ENCODE measurements at places on chromosomes 1 and 21.

- DNase-seq, result no peak
These were observed 40.5 kb downstream of the CHD1L start for GRCh38 chr1:147283011-147283410.

- DNase-seq, result no peak
These were observed 14.0 kb upstream of the RC3H1 start for GRCh38 chr1:174036204-174036603.

DNA sequence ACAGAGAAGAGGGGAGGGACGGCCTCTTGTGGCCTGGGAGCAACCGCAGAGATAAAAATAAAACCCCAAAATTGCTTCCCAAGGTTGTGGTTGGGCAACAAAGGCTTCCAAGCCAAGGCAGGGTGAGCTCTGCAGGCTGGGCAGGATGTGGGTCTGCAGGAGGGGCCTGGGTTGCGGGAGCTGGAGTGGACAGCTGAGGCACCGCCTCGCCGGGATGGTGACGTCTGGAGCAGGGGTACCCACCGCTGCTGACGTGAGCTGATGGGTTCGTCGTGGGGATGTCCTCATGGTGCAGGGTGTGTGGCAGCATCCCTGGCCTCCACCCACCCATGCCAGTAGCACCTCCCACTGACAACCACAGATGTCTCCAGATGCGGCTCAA, 3.7 kb downstream of the AURKAIP1 start:
- DNase-seq, result no peak

GRCh38 chr1:172381946-172382345, 38.5 kb upstream of the C1orf105 start:
- no peak for DNase-seq

GRCh38 chr1:7623842-7624241, 147.3 kb upstream of the VAMP3 start:
- no peak for DNase-seq

GRCh38 chr1:62746086-62746808, 37.7 kb upstream of the ATG4C start:
- peak; percentile 41 for DNase-seq

GRCh38 chr1:204376919-204377799, 17.4 kb upstream of the PLEKHA6 start:
- DNase-seq, result no peak

DNA sequence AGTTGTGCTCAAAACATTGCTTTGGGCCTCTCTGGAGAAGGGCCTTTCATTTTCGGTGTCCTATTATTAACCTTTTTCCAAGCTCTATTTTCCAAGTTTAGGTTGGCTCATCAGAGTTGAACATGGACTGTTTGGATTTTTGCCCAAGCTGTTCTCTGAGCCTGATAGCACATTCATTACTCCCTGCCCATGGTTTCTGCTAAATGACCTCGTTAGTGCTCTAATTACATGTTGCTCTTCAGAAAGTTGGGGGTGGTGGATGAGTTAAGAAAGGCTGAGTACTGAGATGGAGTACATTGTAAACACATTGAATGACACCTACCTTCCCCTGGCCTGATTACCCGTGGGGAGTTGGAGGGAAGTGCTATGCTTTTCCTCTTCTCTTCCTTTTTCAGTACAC, 38.9 kb downstream of the LMO4 start:
- DNase-seq, result no peak

GRCh38 chr1:201511396-201511940, 4.5 kb upstream of the CSRP1 start:
- no peak for DNase-seq

DNA sequence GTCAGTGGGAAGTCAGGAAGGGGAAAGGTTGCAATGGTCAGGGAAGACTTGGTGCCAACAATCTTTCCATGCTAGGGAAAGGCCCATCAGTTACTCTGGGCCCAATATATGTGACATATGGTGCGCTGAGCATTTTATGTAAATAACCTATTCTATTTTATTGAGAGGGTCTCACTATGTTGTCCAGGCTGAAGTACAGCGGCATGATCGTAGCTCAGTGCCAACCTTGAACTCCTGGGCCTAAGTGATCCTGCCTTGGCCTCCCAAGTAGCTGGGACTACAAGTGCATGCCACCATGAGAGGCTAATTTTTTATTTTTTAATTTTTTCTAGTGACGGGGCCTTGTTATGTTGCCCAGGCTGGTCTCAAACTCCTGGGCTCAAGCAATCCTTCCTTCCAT, 6.8 kb downstream of the UQCRH start:
- no peak for DNase-seq

DNA sequence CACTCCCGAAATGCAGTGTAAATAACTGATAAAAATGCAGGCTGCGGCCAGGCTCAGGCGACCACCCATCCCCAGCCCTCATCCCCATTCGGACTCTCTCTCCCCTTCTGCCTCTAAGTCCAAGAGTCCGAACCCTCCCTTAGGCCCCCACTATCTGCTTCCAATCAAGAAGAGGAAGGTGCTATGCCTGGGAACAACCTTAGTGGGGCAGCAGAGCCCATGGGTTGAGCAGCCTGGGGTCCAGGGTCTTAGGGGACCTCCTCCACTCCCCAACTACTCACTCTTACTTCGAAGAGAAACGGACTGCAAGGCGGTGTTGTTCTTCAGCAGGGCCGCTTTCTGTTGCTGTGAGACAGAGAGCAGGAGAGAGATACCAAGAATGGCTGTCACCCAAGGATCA, 12.2 kb downstream of the ARHGEF2 start:
- DNase-seq, result no peak

DNA sequence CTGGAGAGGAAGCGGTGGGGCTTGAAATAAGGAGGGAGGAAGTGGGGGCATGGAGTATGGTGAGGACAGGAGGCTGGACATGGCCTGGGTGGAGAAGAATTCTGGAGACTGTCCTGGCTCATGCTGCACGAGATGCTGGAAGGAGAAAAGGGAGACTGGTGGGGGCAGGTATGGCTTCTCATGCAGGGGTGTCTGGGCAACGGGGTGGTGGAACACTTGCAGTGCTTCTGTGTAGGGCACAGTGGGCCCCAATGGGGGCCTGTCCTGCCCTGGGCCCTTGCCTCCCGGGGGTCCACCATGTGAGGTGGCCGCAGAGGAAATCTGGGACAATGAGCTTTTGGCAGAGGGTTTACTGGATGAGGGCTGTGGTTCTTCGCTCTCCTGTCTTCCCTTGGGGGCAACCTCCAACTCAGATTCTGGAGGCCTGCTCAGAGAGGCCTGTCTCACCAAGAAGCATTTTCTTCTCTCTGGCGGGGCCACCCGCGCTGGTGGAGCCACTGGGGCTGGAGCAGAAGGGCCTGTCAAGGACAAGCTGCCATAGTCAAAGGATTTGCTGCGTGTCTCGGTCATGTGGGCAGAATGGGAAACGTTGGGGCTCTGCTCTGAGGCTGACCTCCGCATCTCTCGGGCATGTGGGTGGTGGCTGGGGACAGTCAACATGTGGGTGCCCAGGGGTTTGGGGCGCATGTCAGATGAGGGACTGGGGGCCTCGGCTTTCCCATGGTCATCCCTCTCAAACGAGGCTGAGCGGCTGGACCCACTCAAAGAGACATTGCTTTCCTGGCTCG, 96.9 kb upstream of the EDN2 start:
- DNase-seq, result no peak

GRCh38 chr1:89546082-89546889, 21.7 kb downstream of the LRRC8B start:
- DNase-seq, result no peak

DNA sequence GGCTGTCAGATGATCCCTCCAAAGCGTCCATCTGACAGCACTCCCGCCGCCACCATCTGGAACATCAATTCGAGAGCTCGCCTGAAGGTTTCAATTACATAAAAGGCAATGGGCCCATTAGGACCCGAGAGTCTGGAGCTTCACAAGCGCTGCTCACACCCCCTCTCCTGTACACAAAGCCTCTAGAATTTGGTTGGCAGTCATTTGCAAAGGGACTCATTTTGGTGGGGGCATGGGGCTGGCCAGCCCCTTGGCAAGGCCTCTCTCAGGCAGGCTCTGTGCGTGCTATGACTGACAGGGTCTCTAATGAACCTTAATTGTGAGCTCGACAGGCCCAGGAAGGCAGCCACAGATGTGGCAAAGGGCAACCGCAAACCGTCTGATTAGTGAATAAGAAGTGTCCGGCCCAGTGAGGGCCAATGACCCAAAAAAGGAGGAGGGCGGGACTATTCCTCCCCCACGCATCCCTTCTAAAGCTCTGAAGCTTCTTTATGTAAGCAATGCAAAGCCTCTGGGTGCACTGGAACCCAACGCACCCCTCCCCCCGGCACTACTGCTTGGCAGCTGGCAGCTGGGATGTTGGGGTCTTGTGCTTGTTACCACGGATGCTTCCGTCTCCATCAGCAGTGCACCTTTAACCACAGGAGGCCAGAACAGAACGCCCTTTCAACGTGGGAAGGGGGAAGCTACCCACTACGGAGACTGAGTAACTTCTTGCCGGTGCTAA, 79.4 kb downstream of the CAPZB start:
- DNase-seq, result peak; percentile 91

DNA sequence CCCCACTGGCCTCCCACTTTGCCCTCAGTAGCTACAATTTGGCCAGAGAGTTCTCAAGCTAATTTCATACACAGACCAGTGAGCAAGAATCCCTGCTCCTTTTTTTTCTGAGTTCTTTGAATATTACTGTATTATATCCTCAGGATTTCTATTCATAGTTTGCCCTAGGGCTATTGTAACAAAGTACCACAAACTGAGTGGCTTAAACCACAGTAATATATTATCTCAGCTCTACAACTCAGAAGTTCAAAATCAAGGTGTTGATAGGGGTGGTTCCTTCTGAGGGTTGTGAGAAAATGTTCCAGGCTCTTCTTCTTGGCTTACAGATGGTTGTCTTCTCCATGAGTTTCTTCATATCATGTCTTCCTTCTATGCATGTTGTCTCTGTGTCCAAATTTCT, 289.4 kb upstream of the ESRRG start:
- DNase-seq, result no peak

DNA sequence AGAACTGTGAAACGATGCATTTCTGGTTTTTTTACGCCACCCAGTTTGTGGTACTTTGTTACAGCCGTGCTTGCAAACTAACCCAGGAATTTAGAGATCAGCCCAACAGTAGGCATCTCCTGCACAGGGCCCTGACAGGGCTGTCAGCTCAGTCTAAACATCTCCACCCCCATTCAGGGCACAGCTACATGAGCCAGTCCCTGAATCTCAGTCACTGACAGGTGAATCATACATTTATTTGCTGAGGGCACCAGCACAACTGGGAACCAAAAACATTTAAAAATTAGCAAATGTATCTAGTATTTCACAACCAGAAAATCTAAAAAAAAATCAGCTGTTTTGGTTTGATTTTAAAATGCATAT, 30.7 kb downstream of the PRDX6 start:
- DNase-seq, result no peak

GRCh38 chr1:18875107-18875795, 15.8 kb upstream of the TAS1R2 start:
- peak; percentile 56 for DNase-seq

- DNase-seq, result no peak
These were observed 118.8 kb upstream of the PBX1 start for GRCh38 chr1:164440232-164440631.

DNA sequence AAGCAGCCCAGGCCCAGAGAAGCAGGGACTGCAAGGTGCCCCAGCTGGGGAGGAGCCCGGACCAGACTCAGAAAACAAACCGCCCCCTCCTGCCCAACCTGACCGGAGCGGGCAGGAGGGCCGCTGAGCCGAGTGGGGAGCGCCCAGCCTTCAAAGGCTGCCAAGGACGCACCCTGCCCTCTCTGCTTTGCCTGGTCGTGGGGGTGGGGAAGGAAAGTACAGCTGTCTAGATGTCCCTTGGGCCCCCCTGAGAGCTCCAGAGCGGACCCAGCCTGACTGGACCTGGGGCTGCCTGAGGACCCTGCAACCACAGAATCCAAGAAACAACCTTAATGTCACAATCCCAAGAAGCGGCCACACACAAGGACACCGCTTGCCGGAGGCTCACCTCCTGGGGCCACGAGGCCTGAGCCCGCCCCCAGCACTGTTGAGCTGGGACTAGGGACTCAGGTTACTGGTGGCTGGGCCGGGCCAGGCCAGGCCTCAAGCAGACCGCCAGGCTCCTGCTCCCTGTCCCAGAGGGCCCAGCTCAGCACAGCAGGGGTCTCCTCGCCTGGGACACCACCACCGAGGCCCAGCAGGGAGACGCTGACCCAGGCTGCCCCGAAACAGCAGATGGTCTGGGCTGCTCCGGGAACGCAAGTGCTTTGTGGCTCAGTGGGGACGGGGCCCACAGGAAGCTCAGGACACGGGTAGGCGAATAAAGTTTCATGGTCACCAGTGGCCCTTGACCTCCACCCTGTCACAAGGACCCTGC, 1.4 kb downstream of the DVL1 start:
- DNase-seq, result no peak

- DNase-seq, result no peak
These were observed 19.5 kb downstream of the PADI1 start for GRCh38 chr1:17224434-17224833.

GRCh38 chr21:33976082-33977016, 60.7 kb upstream of the ATP5PO start:
- no peak for DNase-seq

DNA sequence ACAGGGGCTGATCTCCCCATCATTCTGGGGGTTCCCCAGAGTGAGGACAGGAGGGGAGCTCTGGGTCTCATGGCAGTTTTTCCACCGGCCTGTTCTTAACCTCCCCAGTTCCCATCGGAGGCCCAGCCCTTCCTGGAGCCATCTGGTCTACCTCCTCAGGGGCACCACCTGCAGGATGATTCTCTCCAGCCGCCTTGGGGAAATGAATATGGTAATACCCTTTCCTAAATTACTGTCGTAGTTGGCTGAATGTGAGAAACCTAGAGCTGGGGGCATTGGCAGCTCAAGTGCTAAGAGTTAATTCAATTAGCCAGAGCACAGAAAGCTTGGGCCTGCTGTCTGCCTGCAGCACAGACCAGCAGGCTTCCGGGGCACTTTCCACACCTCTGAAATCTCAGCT, 64.9 kb downstream of the TAS1R2 start:
- peak; percentile 7 for DNase-seq

DNA sequence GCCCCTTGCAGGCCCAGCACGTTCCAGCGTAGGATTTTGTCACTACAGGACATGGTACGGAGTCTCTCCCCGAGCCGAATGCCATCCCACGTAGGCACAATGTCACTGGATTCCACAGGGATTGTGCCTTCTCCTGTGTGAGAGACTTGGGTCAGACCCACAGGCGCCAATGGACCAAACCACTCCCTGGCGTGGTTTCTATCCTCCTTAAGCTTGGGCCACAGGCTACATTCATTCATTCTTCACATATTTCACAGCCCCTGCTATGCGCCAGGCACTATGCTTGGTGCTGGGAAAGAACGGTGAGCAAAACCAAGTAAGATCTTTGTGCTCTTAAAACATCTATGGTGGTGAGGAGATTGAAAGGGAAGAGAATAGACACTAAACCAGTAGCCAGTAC, 18.7 kb downstream of the CHRNB2 start:
- DNase-seq, result no peak

GRCh38 chr1:84708031-84708430, 17.8 kb upstream of the SSX2IP start:
- no peak for DNase-seq

GRCh38 chr1:91803847-91804545, 82.0 kb downstream of the TGFBR3 start:
- no peak for DNase-seq

- DNase-seq, result no peak
These were observed 5.9 kb downstream of the GNAT2 start for GRCh38 chr1:109613361-109614147.

GRCh38 chr1:79110749-79111148, 104.2 kb upstream of the ADGRL4 start:
- DNase-seq, result no peak
